ENCODE measurements at places on chromosomes 13 and 19.
A peak's percentile ranks its signal among the peaks of the same experiment; 100 is the strongest.

DNA sequence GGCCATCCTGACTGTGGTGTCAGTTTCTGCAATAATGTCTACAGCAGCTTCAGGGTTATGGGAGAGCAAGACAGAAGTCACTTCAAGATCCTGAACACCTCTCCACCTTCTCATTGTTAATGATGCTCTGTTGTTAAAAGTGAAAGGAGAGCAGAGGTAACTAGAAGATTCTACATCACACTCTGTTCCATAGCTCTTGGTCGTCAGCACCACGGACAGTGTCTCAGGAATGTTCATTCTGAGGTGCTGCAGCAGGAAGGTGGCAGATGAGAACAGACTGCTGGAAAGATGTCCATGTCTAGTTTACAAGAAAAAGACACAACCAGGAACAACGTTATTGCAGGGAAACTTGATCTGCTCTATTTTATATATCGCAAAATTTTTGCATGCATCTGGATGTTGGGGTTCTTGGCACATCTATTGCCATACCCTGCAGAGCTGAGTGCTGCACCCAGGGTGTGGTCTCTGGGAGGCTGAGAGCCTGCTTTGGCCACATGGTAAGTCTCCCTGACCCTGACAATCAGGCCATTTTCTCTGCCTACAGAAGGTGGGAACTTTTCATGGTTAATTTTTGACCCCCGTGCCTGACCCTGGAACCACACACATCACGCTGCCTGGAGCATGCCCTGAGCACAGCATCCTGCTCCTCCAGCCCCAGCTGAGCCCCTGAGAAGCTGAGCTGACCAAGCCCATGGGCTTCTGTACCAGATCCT, 12.7 kb downstream of the CEACAM21 start:
- no peak for DNase-seq

GRCh38 chr13:83150616-83151307, 731.5 kb downstream of the SLITRK1 start:
- DNase-seq: no peak

- no peak for DNase-seq
These were observed 235.8 kb downstream of the EFNB2 start for GRCh38 chr13:106299621-106300020.

- DNase-seq: no peak
These were observed 1342.6 kb upstream of the SPRY2 start for GRCh38 chr13:81683521-81683920.

DNA sequence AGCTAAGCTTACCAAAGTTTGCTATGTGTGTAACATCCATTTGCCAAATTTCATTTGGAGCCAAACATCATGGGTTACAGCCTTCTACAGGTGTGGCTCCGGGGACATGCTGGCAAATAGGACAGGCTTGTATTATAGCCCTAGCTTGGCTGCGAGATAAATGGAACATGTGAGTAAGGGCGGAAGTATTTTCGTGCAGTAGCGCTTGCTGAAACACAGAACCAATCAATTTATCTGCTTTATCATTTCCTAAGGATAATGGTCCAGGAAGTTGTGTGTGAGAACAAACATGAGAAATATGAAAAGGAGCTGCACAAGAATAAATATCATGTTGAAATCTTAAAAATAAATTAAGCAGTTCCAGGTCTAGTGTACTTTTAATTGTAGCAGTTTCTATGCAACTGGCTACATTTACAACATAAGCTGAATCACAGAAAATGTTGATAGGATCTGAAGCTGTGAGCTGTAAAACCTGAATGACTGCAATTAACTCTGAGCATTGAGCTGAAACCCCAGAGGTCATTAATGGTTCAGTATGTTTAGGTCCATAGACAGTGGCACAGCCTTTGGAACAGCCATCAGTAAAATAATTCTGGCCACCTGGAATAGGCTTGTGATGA, 22.2 kb upstream of the ZNF100 start:
- no peak for DNase-seq

GRCh38 chr13:40563350-40564125, 102.9 kb downstream of the FOXO1 start:
- DNase-seq: no peak

GRCh38 chr13:40478775-40479174, 187.7 kb downstream of the FOXO1 start:
- no peak for DNase-seq

DNA sequence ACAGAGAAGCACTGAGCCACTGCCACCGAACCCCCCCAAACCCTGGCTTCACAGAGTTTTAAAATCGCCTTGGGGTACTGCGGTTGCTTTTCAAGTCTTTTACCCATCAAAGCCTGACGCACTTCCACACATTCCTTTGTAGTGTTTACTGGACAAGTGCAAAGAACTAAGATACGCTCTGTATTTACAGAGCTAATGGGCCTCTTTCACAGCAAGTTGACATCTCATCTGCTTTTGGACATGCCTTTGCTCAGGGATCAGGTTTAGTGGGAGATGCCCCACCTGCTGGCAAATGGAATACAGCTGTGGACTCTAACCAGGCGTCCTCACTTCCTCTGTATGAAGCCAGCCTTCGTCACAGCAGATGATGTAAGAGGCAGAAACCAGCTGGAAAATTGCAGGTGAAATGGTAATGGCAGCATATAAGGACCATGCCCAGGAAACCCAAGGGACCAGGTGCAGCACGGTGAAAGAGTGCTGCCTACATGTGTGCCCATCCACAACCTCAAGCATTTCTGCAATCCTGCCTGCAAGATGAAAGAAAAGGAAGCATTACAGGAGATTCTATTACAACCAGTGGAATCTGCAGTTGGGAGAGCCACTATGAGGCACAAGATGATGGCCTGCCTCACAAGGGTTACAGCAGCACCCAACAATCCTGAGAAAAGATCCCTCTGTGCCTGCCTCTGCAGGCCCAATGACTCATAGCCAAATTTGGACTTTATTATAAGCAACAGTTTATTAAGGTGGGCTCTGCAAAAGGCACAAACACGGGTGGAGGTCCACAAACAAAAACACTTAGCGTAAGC, 34.7 kb downstream of the BRD4 start:
- DNase-seq: no peak

DNA sequence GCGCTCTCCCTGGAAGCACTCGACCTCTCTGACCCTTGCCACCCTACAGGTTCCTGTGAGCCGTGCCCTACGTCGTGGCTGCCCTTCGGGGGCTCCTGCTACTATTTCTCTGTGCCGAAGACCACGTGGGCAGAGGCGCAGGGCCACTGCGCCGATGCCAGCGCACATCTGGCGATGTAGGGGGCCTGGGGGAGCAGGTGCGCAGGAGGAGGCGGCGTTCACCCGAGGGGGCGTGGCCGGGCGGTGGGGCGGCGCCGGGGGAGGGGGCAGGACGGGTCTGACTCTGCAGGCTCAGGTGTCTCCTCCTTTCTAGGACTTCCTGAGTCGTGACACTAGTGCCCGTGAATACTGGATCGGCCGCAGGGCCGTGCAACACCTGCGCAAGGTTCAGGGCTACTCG, 26.4 kb downstream of the CLEC4M start:
- DNase-seq: no peak

DNA sequence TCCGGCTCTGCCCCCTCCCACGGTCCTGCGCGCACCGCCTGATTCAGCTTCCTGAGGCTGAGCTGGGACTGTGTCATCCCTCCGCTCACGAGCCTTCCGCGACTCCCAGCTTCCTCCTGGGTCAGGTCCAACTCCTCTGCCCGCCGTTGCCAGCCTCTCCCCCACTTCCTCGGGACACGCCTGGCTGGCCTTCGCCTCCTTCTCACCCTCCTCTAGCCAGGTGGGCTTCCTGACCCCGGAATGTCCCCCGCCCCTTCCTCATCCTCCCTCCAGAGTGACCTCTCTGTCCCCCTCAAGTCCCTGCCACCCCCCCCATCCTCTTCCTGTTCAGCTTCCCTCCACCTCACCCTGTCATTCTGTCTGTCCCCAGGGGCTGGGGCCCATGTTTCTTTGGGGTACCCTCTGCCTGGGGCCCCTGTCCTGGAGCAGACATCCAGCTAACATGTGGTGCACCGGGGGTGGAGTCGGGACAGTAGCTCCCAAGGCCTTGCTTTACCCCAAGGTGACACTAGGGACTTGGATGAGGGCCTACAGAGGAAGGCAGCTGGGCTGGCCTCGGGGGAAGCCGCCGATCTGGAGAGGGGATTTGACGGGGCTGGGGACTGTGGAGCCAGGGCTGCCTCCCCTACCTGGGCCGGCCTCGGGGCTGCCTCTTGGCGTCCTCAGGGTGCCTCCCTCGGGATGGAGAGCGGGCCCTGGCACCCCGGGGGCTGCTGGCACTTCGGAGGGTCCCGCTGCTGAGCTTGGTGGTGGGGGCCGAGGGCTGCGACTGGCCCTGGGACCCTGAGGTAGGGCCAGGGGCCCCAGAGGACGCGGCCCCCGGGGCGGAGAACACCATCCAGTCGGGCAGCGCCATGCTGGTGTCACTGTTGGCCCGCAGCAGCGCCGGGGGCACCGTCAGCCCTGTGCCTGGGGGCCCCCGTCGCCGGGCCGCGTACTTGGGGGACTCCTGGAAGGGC, 16.5 kb downstream of the SHANK1 start:
- no peak for DNase-seq

DNA sequence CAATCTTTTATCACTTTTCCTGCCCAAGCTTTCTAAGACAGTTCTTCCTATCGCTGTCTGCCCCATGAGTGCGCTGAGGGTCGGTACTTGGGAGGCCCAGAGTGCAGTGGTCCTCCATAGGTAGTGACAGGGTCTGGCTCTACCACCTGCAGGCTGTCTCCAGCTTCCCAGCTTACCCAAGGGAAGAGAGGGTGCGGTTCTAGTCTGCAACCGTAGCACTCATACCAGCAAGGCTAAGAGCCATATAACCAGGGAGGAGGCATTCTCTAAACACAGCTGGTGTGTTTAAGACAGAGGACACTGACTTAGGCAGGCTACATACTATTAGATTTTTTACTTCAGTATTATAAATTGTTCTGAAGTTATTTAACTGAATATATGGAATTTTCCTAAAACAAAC, 8.2 kb downstream of the PROZ start:
- no peak for DNase-seq

GRCh38 chr13:89783221-89783755, 1564.2 kb upstream of the MIR17HG start:
- DNase-seq: no peak

DNA sequence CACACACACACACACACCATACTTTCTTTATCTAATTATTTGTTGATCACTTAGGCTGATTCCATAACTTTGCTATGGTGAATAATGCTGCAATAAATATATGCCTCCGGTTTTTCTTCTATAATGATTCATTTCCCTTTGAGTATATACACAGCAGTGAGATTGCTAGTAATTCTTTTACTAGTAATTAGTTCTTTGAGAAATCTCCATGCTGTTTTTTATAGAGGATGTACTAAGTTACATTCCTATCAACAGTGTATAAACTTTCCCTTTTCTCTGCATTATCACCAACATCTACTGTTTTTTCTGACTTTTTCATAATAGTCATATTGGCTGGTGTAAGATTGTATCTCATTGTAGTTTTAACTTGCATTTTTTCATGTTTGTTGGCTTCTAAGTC, 1405.1 kb downstream of the PCDH9 start:
- no peak for DNase-seq

- peak; percentile 90 for DNase-seq
These were observed at the start of gene MBNL2 for GRCh38 chr13:97221989-97222700. Gene MBNL2 (plus strand): TSS chr13:97222333. CDS start chr13:97276236, 53,903 bp downstream.

DNA sequence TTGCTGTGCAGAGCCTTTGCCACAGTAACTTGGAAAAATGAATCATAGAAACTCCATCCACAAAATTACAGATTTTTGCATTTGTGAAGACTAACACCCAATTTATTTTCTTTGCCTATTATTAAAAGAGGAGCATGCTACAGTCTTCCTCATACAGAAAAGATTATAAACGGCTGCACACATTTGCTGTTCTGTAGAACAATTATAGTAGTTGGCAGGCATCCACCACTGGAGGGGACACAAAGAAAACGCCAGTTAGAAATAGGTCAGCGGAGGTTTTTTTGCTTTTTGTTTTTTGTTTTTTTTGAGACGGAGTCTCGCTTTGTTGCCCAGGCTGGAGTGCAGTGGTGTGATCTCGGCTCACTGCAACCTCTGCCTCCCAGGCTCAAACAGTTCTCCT, 51.6 kb downstream of the SACS start:
- DNase-seq: no peak

- no peak for DNase-seq
These were observed 24.8 kb upstream of the SLC1A5 start for GRCh38 chr19:46812977-46813838.

DNA sequence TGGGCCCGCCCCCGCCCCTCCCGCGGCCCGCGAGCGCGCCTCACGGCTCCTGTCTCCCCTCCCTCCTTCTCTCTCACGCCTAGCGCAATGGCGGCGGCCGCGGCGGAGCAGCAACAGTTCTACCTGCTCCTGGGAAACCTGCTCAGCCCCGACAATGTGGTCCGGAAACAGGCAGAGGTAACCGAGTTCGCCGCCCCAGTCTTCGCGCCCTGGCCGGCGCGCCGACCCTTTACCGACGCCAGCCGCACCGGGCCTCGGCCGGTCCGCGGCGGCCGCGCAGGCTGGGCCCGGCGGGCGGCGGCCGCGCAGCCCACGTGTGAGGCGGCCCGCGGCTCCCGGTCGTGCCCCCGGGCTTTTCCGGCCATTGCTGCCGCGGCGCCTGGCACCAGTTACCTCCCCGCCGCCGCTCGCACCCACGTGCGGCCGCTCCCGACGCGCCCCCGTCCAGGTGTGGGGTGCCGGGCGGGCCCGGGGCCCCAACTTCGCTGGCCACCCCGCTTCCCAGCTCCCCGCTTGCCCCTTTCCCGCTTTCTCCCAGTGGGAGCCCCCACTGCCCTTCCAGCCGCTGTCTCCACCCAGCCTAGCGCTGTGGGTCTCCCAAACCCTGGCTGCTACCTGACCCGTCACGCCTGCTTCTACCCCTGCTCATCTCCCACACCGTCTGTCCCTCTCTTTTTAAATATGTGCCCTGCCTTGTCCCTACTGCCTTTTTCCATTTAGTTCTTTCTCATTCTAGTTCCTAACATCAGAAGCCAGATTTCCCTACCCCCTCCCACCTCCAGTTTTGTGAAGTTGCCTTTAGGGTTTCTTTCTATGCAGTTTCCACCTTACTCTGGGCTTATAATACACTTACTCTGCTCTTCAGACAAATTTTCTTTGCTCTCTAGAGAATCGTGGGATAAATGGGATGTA, 23.4 kb downstream of the IPO5 start:
- DNase-seq: no peak

DNA sequence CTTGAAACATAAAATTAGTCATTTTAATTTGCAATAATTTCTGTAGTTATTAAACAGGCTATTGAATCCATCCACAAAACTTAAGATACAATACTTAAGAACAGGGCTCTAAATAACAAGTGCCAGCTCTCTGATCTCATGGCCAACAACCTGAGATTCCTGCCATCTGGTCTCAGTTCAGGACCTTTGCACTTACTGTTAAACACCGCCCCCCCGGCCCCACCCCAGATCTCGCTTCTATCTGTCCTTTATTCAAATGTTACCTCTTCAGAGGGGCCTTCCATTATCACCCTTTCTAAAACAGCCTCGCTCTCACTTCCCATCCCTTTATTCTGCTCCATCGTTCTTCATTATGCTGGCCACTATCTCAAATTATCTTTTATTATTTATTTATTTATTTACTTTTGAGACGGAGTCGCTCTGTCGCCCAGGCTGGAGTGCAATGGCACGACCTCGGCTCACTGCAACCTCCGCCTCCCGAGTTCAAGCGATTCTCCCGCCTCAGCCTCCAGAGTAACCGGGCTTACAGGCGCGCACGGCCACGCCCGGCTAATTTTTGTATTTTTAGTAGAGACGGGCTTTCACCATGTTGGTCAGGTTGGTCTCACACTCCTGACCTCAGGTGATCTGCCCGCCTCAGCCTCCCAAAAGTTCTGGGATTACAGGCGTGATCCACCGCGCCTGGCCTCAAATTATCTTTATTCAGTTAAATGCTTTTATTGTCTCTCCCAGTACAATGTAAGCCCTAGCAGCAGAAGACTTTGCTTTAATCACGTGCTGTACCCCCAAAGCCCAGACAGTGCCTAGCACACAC, 838 bp upstream of the SNRNP70 start:
- no peak for DNase-seq
